ENCODE measurements at places on chromosomes 5 and 9.

- no peak for DNase-seq
Observed at GRCh38 chr9:27817747-27818146, 244.5 kb upstream of the C9orf72 start.

DNA sequence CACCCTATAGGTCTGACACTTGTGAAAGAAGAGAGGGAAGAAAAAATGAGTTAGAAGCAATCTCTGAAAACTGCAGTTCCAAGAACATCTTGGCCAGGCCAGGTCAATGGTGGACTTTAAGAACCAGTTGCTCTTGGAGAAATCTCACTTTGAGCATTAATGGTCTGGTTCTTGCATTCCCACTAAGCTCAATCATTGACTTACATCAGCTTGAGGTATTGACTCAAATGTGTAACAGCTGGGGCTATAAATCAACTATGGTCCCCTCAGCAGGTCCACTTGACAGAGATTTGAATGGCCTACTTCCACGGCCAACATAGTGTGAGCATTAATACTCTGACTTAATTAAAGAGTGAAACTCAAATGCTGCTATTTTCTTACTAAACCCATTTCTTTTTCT is 357.8 kb upstream of the RGMB start:
- DNase-seq, result no peak

- DNase-seq, result no peak
Observed at GRCh38 chr5:173673295-173674101, 57.0 kb upstream of the BOD1 start.

DNA sequence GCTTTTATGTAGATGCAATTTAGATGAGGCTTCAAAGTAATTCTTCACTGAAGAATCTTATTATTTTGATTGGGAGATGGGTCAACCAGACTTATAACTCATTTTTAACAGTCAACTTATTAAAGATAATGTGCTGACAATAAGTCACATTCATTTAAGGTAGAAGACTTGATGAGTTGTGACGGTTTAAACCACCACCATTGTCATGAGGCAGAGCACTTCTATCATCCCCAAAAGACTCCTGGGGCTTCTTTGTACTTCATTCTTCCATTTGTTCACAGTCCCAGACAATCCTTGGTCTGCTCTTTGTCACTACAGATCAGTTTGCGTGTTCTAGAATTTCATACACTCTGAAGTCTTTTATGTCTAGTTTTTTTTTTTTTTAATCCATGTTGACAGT is 346.1 kb downstream of the RASEF start:
- no peak for DNase-seq

DNA sequence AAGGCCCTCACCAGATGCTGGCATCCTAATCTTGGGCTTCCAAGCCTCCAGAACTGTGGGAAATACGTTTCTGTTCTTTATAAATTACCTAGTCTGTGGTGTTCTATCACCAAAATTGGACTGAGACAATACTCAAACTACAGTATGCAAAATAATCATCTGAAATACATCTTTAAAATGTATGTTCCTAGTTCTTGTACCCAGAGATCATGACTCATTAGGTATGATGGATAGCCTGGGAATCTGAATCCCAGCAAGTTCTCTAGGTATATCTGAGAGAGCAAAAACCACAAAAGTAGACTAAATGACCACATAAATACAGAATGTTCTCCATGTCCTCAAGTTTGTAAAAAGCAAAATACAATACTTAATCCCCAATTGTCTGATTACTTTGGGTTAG is 166.3 kb downstream of the YIPF5 start:
- DNase-seq, result no peak

DNA sequence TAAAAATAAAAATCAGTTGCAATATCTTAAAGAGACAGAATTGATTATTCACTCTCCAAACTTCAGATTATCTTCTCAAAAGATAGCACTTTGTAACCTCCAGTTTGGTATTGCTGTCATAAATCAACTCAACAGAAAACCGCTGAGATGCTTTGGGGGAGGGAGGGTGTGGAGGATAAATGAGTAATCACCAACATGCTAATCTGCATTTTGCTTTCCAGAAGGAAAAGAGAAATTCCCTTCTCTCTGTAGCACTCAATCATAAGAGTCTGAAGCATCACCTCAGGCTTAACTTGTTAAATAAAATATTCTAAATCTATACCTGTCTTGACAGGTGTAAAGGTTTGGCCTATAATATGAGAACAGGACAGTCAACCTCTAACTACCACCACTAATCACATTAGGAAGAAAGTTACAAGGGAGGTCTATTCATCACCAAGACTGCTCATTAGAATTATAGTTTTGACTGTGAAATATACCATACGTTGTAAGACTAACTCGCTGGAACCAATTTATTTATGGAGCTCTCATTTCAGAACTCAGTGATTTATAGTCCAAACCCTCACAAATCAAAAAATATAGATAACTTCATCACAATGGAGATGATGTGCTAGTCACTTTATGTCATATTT is 89.0 kb downstream of the PIK3R1 start:
- DNase-seq, result no peak

GRCh38 chr5:42666869-42667268 is 89.7 kb upstream of the CCDC152 start:
- no peak for DNase-seq

GRCh38 chr5:125719681-125720347 is 703.4 kb upstream of the GRAMD2B start:
- DNase-seq, result no peak

DNA sequence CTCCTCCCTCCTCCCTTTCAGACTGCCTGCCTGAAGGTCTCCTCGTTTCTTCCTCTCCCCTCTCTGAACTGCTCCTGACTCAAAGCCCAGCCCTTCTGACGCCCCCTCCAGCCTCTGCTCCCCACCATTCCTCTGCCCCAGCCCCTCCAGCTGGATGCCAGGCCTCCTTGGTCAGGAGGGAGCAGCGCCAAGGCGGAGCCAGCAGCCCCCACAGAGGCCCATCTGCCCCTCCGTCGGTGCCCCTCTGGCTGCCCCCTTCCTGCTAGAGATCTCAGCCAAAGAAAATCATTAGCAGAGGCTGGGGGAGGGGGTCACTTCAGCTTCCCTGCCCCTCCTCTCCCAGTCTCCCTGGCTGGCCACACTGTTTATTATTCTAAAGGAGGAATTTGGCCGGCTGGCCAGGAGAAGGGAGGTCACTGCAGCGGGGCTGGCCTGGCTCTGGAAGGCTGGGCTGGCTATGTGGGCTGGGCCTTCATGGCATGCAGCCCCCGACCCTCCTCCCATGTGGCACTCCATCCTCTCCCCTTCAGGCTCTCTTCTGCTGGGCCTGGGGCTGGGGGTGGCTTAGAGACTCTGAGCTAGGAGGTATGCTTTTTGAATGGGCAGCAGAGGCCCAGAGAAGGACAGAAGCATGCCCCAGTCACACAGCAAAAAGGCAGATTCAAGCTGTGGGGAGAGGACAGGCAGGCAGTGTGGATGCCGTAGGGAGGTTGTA is 16.9 kb downstream of the PDGFRB start:
- no peak for DNase-seq

DNA sequence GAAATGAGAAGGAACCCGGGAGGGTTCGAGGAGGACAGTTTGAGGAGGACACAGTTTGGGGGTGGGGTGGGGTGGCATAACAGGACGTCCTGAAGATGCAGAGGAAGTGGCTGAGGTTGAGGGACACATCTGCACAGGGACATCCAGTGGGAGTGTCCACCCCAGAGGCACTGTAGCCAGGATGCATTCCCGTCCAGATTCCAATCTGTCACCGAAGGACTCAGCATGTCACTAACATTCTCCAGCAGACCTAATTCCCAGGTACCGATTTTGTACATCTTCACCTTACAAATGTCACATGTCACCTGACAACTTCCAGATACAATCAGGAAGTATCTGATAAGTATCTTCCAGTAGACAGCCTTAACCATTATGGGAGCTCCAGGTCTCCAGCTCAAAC is 42.6 kb downstream of the EPB41L4B start:
- DNase-seq, result no peak

DNA sequence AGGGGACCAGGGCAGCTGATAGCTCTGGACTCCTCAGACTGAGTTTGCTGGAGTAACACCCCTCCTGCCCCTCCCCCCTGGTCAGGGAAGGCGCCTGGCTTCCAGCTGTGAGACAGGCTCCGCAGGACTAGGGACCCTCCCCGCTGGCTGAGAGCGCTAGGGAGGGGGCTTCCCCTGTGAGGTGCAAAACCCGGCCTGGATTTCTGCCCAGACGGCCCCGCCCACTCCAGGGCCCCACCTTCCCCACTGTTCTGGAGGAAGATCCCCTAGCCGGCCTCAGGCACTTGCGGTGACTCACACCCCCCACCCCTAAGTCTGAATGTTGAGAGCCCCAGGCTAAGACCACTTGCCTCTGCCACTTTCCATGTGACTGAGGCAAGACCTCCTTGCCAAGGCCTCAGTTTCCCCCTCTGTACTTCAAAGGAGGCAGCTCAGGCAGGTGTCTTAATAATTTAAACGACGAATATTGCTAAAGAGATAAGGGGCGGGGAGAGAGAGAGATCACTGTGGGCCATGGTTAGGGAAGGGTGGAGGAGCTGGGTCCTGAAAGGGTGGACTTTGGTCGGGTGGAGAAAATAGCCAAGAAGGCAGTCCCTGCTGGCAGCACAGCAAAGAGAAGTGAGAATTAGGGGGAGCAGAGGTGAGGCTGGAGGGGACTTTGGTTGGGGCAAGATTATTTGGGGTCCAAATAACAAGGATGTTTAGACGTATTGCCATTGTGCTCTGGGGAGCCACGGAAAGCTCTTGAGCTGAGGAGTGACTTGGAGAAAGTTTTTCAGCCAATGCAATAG is 1.0 kb upstream of the DAB2IP start:
- DNase-seq, result no peak

DNA sequence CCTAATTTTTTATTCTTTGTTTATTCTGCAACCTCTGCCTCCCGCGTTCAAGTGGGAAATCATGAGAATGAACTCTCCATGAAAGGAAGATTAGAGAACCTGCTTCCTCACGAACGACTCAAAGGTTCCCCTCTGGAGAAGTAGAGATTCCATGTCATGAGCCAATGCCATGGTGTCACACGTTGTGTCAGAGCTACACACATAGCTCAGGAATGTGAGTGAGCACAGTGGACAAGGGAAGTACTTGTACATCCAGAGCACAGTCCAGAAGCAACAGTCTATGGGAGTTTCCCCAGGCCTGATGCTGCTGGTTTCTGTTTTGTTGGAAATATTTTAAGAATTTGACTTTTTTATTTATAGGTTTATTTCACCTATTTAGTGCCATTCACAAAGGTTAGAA is 26.8 kb upstream of the PPP2CA start:
- no peak for DNase-seq

GRCh38 chr9:124263800-124264426 is 6.2 kb downstream of the NEK6 start:
- no peak for DNase-seq

- DNase-seq, result no peak
Observed at GRCh38 chr9:82682431-82682830, 380.5 kb downstream of the RASEF start.

- no peak for DNase-seq
Observed at GRCh38 chr5:39495227-39495626, 70.4 kb upstream of the DAB2 start.

DNA sequence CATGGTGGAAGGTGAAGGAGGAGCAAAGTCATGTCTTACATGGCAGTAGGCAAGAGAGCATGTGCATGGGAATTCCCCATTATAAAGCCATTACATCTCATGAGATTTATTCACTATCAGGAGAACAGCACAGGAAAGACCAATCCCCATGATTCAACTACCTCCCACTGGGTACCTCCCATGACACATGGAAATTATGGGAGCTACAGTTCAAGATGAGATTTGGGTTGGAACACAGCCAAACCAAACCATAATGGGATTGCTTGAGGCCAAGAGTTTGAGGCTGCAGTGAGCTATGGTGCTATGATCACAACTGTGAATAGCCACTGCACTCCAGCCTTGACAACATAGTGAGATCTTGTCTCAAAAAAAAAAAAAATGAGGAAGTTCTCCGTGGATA is 581.8 kb downstream of the TAF11L14 start:
- DNase-seq, result no peak

GRCh38 chr5:144504929-144505577 is 334.4 kb downstream of the KCTD16 start:
- DNase-seq, result no peak

GRCh38 chr5:138789771-138790242 is 36.6 kb downstream of the CTNNA1 start:
- no peak for DNase-seq

DNA sequence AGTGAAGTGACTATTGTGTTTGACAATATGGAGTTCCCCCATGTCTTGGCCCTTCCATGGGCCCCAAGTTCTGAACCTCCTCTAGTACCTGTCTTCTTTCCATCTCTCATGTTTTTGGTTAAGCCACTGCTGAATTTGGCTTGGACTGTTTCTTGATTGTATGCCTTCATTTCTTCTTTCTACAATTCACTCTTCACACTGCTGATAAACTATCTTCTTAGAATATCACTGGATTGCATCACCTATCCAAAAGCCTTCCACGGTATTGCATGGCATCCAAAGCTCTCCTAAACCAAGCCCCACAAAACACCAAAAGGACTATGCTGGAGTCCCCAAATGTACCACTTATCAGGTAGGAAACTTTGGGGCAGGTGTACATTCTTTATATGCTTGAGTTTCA is 4.3 kb upstream of the POC5 start:
- DNase-seq, result no peak

DNA sequence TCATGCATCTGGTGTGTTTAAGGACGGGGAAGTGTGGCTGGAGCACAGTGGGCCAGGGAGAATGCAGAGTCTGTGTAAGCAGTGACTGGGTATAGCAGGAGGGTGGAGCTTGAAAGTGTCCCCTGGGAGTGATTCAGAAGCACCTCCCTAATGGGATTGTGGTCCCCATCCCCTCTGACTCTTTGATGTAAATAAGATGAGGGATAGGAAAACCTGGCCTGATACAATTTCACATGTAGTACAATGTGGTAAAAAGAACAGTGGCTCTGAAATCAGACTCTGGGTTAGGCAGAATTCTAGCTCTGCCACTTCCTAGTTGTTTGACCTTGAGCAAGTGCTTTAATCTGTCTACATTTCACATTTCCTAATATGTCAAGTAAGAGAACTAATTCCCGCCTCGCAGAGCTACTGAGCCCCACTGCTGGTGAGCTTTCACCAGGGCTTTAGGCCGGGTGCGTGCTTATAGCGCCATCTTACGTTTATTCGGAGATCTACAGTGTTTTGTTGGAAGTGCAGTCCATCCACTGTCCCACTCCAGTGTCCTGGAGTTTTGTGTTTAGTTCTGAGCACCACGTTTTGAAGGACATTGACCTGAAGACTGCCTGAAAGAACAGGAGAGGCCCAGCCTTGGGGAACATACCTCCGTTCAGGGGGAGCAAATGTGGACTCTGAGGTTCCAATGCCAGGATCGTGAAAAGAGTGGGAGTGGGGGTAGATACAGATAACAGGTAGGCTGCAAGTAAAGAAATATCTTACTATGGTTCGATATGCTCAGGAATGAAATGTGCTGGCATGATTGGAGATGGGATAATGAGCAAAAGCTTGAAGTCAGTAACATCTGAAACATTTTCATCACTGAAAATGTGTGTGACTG is 51.2 kb upstream of the TESK1 start:
- DNase-seq, result no peak

DNA sequence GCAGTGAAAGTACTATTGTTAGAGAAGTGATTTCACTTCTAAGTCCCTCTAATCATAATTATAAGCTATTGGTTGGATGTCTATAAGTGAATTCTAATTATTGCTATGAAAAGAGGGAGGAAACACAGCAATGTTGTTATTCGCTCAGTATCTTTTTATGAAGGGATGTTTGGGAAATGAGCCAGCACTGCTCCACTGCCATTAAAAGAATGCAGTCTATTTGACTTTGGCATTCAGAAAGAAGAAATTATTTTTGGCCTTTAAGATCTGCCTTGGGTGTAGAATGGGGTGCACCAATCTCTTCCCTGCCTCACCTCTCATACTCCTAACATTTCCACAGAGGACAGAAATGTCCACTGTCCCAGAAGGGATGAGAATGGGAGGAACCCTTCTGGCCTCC is 332.0 kb downstream of the SPATA31D1 start:
- no peak for DNase-seq
